ENCODE measurements at places on chromosomes 13 and 19.
A peak's percentile ranks its signal among the peaks of the same experiment; 100 is the strongest.

DNA sequence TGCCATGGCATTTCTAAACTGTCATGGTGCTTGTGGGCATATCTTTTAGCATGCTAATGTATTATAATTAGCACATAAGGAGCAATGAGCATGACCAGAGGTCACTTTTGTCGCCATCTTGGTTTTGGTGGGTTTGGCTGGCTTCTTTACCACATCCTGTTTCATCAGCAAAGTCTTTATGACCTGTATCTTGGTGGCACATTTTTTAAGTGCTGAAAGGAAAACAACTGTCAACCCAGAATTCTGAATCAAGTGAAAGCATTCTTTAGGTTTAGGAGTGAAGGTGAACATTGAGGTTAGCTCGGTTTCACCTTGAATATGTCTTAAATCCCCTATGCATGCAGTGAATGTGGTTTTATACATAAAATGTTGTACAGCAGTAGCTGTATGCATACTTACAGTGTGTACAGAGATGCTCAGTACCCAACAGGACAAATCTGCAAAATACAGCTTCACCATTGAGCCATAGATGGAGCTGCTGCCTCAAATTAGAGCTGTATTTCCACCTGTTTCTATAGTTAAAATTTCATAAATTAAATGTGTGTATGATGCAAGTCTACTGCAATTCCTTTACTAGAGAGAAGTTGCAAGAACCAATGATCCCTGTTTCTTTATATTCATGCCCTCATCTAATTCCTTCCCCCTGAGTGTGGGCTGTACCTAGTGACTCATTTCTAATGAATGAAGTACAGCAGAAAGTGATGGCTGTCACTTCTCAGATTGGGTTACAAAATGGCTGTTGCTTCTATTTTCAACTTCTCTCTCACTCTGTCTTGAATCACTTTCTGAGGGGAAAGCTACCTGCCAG, 25.2 kb upstream of the IGSF23 start:
- no peak for DNase-seq

- DNase-seq, result no peak
Measured at GRCh38 chr19:3547301-3547731, 8.3 kb downstream of the TEKTIP1 start.

- DNase-seq, result no peak
Measured at GRCh38 chr13:29946093-29946492, 95.7 kb upstream of the UBL3 start.

- DNase-seq, result no peak
Measured at GRCh38 chr19:38318660-38319059, 985 bp upstream of the KCNK6 start.

GRCh38 chr19:9793071-9793591, 24.6 kb upstream of the ZNF846 start:
- peak; percentile 34 for DNase-seq

- DNase-seq, result no peak
Measured at GRCh38 chr19:48756686-48757085, 1.4 kb downstream of the FGF21 start.

DNA sequence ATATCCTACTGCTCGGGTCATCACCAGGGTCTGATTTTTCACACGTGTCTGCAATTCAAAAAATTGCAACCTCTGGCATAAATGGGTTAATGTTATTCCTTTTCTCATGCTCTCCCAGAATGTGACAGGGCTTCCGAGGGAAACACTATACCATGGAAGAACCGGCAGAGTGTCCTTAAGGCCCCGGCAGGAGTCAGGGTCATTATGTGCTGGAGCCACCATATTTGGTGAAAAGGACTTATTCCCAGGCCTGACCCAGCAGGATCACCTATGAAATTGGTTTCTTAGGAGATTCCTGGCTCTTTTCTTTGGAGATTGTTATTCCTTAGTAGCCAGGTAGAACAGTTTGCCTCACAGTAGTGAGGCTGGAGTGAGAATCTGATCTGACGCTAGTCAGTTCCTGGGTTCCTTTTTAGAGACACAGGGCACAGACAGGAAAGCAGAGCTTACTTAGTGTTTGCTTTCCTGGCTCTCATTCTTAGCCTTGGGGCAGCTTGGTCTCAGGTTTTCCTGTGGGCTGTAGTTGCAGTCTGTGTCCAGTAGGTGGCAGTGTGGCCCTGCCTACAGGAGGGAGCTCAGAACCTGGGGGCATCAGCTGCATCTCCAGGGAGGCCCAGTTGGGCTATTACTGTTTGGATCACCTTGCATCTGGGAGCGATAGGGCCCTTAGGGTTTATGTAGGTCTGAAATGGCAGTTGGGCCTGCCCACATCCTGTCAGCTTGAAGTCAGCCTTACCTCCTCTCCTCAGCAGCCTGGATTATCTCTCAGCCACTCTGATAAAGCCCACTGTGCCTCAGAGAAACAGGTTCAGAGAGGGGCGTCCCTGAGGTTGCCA, 12.4 kb downstream of the SNRNP70 start:
- peak; percentile 36 for DNase-seq

DNA sequence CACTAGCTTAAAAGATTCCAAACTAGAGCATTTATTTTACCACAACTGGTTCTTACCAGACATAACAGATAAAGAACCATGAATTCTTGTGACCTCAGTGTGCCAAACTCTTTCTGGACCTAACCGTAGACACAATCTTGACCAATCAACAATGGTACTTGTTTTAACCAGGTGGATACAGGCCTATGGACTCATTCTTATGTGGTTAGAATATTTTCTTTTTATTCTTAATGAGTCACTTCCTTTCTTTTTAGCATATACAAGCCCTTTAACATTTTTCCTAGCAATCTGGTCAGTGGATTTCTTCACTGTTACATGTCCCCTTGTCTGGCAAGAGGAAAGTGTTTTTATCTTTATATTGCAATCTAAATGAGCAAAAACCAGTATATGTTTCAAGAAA, 792.1 kb upstream of the SPRY2 start:
- no peak for DNase-seq

- DNase-seq, result no peak
Measured at GRCh38 chr19:42261763-42262162, 6.8 kb upstream of the ERF start.

DNA sequence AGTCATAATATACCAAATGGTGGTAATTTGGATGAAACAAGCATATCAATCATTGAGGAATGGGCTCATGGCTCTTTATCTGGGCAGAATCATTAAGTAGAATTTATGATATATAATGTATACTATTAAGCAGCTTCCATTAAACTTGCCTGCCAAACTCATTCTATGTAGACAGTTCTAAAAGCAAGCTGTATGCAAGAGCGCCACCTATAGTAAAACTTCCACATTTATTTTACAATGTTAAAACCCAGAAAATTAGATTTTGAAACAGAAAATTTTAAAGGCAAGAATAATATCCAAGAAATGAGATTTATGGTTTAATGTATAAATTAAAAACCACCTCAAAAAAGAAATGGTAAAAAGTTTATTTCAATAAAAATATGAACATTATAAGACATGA, 161.5 kb downstream of the MZT1 start:
- DNase-seq, result no peak

- DNase-seq, result no peak
Measured at GRCh38 chr13:110634558-110634957, 19.2 kb downstream of the NAXD start.

GRCh38 chr19:45917421-45918091, 3.0 kb upstream of the NANOS2 start:
- no peak for DNase-seq

- no peak for DNase-seq
Measured at GRCh38 chr19:34269489-34269888, 15.1 kb downstream of the GARRE1 start.

Data from skin of body (tissue), 3 donors.